ENCODE measurements at places on chromosomes 6 and 20.
A peak's percentile ranks its signal among the peaks of the same experiment; 100 is the strongest.

GRCh38 chr20:35284267-35284991 lies at the start of gene EIF6:
TSS of gene EIF6 (minus strand) at chr20:35284772. CDS start at chr20:35284487, 285 bp downstream.
- DNase-seq, result peak; percentile 87

- DNase-seq, result no peak
These were observed 83.6 kb downstream of the TMEM170B start for GRCh38 chr6:11621119-11621518.

GRCh38 chr6:51062166-51062722 lies 243.6 kb downstream of the TFAP2B start:
- DNase-seq, result peak; percentile 16

- no peak for DNase-seq
These were observed 32.3 kb upstream of the DUSP22 start for GRCh38 chr6:259901-260508.

- DNase-seq, result peak; percentile 63
These were observed 670.7 kb downstream of the UTRN start for GRCh38 chr6:144955859-144956258.

- no peak for DNase-seq
These were observed 301.4 kb upstream of the IRAK1BP1 start for GRCh38 chr6:78565997-78566396.

- no peak for DNase-seq
These were observed 5.9 kb downstream of the GPX5 start for GRCh38 chr6:28531479-28532128.

GRCh38 chr20:53126185-53126584 lies 154.0 kb downstream of the TSHZ2 start:
- no peak for DNase-seq

DNA sequence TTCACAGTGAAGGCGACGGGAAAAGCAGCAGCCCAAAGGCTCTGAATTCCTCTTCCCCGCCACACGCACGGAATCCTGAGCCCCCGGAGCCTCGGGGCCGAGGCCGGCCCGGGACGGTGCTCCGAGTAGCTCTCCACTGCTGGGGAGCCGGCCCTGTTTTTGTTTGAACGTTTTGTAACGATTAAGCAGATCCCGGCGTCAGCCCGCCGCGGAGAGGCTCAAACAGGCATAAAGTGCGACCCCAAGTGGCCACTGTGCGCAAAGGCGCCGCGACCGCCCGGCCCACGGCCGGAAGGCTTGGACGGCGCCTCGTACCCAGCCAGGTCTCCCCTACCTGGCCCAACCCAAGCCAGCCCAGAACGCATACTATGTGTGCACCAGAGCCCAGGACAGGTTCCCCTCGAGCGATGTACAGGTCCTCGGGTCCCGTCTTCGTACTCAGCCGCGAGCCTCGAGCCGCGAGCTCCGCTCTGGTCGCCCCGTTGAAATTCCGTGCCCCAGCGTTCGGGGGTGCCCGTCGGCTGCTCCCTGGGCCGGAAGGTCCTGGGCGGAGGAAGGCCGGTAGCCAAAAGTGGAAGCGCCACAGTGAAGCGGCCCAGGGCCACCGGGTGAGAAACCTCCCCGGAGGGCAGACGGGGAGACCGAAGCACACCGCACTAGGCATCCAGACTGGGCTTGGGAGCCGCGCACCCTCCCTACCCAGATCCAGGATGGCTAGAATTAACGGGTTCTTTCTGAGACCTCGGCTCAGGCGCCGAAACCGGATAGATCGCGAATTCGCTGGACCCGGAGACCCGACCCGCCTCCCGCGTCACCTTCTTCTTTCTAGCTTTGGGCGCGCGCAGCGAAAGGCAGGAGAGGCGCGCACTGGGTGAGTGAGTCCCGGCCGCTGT lies 1.2 kb upstream of the MAFB start:
- DNase-seq, result peak; percentile 92

DNA sequence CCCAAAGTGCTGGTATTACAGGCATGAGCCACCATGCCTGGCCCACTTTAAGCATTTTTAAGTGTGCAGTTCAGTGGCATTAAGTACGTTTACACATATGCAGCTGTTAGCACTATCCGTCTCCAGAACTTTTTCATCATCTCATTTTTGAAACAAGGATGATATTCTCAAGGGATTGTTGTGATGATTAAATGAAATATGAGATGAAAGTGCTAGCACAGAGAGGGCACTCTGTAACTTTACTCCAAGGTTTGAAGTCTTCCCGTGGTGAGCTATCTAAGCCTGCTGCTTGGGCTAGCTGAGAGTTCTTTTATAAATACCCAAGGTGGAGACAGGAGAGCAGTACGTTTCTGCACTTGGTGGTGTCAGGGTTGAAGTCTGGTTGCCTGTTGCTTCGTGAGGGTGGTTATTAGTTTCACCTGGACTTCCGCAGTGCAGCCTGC lies 6.6 kb downstream of the TM9SF4 start:
- peak; percentile 44 for DNase-seq

GRCh38 chr6:105593805-105594671 lies 191.2 kb upstream of the PREP start:
- no peak for DNase-seq
